ENCODE measurements at places on chromosomes 7 and 10.

GRCh38 chr10:127908106-127908958 lies 1.4 kb downstream of the PTPRE start:
- no peak for DNase-seq

DNA sequence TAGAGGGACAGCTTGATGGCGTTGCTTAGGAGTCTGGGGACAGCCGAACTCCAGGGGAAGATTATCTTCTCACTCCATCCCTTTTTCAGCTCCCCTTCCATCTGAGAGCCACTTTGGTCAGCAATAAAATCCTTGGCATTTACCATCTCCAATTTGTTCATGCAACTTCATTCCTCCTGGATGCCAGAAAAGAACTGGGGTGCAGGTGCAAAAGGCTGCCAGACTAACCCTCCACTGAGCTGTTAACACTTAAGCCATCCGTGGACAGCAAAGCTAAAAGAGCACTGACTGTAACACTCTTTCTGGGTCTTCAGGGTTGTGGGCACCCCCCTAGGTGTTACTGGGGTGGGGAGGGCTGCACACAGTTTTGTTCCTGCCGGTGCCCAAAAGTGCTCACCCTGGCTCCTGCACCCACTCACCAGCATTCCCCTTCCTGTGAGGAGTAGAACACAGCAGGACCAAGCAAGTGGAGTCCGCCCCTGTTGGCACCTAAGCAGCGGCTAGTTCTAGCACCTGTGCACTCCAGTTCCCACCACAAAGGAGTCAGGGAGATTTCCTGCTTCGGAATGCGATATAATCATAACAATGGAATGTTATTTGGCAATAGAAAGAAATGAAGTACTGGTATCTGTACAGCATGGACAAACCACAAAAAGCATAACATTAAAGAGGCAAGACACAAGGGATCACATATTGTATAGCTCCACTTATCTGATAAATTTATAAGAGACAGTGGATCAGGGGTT lies 95.1 kb downstream of the NPY start:
- no peak for DNase-seq

GRCh38 chr10:27713941-27714340 lies 31.7 kb downstream of the MKX start:
- no peak for DNase-seq

- DNase-seq = no peak
These were observed 3.9 kb downstream of the FAM20C start for GRCh38 chr7:196283-196682.

DNA sequence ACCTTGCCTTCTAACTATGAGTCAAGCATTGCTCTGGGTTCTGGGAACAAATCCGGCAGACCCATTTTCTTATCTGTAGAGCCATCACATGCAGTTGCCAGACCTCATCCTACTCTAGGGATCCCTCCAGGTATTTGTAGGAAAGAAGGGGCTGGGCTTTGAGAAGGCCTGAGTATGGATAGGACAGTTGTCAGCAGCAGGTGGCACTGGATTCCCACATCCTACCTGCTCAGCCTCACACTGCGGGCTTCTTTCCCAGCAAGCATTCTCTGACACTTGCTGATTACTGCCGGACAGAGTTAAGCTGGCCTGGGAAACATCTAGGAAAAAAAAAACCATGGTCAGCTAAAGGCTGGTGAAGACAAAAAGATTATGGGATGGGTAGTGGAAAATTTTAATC lies 224.1 kb downstream of the CCSER2 start:
- DNase-seq = no peak

DNA sequence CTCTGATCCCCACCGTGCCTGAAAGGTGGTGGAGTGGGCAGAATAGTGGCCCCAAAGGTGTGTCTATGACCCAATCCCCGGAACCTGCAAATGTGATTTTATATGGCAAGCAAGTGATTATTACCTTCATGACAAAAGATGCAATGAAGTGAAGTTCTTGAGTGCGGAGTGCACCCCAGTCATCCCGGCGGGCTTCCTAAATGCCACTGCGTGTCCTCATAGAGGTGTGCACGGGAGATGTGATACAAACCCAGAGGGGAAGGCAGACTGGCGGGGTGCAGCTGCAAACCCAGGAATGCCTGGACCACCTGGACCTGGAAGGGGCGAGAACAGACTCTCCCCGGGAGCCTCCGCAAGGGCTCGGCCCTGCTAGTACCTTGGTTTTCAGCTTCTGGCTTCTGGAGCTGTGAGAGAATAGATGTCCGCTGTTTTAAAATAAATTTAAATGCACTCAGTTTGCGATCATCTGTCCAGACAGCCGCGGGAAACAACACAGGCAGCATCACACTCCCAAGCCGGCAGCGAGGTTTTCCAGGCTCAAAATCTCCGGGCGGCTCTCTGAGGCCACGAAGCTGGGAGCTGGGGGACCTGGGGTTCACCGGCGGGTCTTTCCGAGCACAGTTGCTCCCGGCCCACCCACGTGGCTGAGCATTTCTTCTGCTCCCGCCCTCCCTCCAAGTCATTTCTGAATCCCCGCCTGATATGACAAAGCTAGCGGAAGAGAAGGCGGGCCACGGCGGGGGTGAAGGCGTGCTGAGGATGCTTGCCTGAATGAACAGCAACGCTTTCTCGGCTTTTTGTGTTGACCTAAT lies 50.4 kb upstream of the EBF3 start:
- no peak for DNase-seq

- DNase-seq = no peak
These were observed 246.2 kb upstream of the C7orf33 start for GRCh38 chr7:148344406-148344805.

- no peak for DNase-seq
These were observed 70.5 kb downstream of the DENND2A start for GRCh38 chr7:140570120-140570519.

DNA sequence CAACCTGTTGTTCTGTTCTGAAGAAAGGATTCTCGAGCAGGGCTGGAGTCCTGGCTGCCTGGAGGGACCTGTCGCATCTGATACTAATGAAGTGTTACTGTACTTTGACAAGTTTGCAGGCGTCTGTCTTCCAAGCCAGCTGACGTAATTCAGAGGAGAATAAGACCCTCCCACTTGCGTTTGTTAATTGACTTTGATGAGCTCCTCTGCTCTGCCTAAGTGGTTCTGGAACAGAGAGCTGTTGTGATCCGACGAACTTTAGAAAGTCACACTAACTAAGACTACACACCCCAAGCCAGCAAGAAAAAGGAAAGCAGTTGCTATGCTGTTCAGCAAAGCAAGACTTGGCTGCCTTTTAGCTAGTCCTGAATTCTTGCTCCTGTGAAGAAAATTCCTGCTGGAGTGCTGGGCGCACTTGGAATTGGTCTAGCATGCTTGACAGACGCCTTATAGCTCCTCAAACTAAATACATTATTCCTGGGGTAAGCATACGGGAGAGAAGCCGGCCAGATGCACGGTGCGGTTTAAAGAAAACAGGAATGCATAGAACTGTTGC lies 200.3 kb downstream of the CACNB2 start:
- DNase-seq = no peak

GRCh38 chr7:46746695-46747687 lies 825.9 kb upstream of the IGFBP3 start:
- DNase-seq = no peak

GRCh38 chr7:40243076-40243475 lies 108.3 kb downstream of the SUGCT start:
- DNase-seq = no peak

DNA sequence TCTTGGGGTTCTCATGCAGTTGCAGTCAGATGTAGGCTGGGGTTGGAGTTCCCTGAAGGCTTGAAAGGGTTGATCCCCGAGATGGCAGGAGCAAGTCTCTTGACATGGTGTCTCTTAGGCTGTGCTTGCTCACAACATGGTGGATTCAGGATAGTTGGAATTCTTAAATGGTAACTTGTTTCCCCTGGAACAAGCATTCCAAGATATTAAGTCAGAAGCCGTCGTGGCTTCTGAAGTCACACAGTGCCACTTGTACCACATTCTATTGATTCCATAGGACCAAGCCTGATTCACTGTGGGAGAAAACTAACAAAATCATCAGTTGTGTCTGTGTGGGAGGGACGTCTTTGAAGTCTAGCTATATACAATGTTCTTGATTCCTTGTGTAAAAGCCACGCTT lies 3.5 kb upstream of the SLC35B4 start:
- DNase-seq = no peak

GRCh38 chr10:89491932-89492331 lies 43.5 kb downstream of the SLC16A12 start:
- DNase-seq = no peak

- no peak for DNase-seq
These were observed 130.4 kb upstream of the HPS1 start for GRCh38 chr10:98577168-98577567.

GRCh38 chr7:74483402-74484336 lies 30.0 kb downstream of the GTF2IRD1 start:
- DNase-seq = no peak

DNA sequence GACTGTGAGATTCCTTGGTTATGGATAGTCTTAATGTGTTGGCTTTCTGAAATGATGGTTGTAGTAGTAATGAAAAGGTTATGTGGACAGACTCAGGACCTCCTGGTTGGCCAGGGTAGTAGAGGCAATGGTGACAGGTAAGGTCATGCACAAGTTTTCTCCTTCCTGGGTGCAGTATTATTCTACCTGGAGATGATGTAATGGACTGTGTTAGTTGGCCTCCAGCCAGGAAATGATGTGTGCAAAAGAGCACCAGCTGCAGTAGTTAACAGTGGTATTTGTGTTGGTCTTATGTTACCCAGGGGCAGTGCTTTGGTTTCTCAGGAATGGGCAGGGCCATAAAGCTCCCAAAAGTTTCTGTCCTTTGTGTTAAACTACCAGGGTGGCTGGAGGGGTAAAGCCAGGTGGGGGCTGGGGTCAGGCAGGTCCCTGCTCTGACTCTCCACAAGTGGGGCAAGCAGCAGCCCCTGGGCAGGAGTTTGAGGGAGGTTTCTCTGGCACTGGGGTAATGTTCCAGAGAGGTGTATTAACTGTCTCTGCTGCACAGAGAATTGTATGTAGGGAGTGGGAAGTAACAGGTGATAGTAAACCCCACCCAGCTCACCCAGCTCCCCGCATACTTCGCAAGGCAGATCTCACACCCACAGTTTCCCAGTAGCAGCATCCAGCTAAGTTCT lies 36.3 kb downstream of the GPR22 start:
- DNase-seq = no peak

GRCh38 chr7:22907805-22908204 lies 85.2 kb upstream of the TOMM7 start:
- no peak for DNase-seq

DNA sequence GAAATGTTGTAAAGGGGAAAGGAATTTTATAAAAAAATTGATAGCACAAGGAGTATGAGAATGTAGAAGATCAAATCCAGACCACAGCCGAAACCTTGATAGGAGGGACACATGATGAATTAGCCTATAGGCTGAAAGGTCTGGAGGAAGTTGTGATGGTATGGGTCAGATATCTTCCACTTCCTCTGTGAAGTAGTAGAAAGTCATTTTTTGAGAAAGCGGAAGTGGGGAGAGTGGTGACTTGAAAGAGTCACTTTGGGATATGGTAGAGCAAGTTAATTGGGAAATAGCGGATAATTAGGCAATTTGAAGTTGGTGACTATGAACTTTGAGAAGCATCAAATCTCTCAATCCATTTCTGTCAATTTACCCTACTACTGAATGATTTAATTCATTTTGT lies 99.4 kb downstream of the GRM8 start:
- DNase-seq = no peak

DNA sequence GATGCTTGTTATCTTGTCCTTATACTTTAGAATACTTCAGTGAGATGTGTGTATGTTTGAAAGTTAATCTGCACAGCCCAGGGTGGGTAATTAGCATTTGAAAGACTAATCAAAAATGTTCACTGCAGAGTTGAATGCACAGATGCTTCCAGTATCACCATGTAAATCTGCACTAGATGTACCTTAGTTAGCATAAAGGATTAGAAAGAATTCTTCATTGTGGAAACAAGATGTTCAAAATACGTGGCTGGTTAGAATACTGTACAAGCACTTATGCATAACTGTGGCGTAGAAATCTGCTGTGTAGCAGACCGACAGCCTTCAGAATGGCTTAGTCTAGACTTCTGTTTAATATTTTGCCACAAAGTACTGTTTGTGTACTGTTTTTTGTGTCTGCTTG lies 2.2 kb upstream of the TMEM168 start:
- no peak for DNase-seq

- no peak for DNase-seq
These were observed 10.5 kb downstream of the TRIM24 start for GRCh38 chr7:138470391-138471157.

- no peak for DNase-seq
These were observed 41.4 kb downstream of the VAX1 start for GRCh38 chr10:117096599-117097201.

DNA sequence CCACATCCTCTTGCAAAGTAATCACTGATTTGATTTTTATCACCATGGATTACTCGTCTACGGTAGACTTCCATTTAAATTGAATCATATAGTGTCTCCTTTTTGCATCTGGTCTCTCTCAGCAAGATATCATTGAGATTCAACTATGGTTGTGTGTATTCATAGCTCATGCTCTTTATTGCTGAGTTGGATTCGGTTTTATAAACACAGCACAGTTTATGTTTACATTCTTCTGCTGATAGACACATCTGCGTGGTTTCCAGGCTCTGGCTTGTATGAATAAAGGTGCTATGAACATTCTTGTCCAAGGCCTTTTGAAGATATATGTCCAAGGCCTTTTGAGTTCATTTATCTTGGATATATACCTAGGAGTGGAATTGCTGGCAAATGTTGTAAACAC lies 356.5 kb upstream of the CELF2 start:
- no peak for DNase-seq

GRCh38 chr7:77753173-77753572 lies 45.1 kb downstream of the TMEM60 start:
- DNase-seq = no peak

DNA sequence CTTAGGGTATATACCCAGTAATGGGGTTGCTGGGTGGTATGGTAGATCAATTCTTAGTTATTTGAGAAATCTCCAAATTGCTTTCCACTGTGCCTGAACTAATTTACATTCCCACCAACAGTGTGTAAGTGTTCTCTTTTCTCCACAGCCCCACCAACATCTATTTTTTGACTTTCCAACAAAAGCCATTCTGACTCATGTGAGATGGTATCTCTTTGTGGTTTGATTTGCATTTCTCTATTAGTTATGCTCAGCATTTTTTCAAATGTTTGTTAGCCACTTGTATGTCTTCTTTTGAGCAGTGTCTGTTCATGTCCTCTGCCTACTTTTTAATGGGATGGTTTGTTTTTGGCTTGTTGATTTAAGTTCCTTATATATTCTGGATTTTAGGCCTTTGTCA lies 66.4 kb downstream of the MGAM2 start:
- DNase-seq = no peak

DNA sequence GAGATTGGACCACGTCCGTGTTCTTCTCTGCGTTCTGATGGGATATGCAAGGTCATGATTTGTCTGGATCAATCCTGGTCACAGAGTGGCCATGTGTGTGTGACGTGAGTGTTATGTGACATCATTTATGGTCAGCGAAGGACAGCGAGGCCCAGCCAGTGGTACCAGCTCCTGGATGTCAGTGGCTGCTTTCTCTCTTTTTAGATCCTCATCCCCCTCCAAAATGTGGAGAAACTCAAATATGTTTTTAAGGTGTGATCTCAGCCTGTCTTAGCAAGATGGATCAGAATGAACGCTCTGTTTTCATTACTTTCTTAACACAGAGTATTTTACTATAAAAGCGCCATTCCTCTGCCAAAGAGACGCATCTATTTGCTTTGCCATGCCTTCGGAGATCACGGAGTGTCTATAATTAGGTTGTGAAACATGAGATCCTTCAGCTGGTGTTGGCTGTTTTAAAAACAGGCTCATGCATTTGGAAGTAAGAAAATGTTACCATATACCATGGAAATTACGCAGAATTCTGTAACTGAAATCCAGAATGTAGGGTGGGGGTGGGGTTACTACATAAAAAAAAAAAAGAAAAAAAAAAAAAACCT lies 245.5 kb upstream of the TCERG1L start:
- no peak for DNase-seq

Measured in activated T-cell treated with anti-CD3 and anti-CD28 coated beads for 48 hours (primary cell).